Stimulated activated CD4-positive, alpha-beta T cell treated with anti-CD3 and anti-CD28 coated beads, Interleukin-1b, Interleukin-23, amount 100 ng/mL, for 4 hours (primary cell): ENCODE measurements at places on chromosomes 4 and X.

- no peak for DNase-seq
Measured at GRCh38 chr4:41609851-41610250, 71.9 kb downstream of the LIMCH1 start.

DNA sequence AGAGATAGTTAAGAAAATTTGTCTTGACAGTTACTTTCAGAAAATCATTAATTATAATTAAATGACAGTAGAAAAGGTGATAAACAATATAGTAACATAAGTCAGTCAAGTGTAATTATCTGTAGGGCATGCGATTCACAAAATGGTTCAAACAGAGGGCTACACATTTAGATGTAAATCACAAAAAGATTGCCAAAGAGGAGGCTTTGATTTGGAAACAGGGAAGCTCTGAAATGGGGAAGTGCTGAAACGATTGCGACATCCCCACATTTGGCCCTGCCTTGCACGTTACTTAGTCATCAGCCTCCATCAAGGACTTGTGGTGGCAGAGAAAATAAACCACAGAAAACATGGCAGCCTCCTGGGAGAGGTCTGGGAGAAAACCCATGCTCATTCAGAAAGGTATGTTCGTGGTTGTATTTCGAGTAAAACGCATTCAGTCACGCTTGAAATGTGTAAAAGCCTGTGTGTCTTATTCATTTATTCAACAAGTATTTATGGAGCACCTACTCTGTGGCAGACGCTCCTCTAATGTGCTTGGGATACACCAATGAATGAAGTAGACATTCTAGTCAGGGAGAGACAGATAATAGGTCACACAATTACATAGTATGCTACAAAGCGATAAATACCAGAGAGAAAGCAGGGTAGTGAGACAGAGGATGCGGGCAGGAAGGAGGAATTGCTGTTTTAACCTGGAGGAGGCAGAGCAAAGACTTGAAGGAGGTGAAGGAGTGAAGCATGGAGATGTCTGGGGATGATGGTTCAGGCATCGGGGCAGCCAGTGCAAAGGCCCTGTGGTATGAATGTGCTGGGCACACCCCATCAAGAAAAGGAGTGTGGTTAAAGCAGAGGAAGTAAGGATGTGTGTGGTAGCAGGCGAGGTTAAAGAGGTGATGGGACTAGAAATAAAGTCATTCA is 7.8 kb downstream of the RBM47 start:
- DNase-seq = no peak

DNA sequence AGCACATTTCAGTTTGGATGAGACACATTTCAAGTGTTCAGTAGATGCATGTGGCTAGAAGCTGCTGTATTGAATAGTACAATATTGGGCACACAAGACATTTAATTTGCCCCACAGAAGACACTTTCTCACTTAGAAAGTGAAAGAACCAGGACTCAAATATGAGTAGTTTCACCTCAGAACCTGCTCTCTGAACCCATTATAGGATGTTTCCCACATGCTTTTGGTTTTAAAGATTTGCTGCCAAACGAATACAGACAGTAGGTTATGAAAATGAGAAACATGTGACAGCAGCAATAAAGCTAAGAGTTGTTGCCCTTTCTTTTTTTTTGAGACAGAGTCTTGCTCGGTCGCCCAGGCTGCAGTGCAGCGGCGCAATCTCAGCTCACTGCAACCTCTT is 32.3 kb downstream of the C4orf54 start:
- DNase-seq = no peak

GRCh38 chrX:3990569-3990968 is 277.1 kb upstream of the PRKX start:
- no peak for DNase-seq

DNA sequence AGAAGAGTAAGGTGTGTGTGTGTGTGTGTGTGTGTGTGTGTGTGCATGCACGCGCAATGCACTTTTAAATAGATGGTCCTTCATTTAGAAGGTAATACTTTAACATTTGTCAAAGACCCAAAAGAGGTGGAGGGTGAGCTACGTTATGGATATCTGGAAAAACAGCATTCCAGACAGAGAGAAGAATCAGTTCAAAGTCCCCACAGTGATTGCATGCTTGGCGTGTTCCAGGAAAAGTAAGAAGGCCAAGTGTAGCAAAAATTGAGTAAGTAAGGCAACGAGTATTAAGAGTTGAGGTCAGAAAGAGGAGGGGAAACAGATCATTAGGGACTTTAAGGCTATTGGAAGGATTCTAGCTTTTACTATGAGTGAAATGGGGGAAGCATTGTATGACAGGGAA is 21.9 kb upstream of the GABRE start:
- no peak for DNase-seq

DNA sequence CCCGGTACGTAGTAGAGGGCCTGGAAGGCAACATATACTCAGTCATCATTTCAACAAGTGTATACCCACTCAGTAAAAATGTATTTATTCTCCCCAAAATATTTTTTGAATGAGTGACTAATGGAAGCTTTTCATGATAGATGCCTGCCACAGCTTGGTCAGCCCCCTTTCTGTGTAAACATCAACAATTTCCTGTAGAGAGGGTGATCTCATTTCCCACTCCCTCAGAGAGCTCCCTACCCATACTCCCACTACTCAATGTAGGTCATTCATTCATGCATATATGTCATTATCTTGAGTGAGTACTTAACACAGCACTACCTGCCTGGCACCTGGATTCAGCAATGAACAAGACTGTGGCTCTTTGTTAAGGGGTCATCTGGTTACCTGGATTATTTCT is 81.9 kb downstream of the STK32B start:
- DNase-seq = no peak

GRCh38 chr4:131430302-131430701 is 1718.8 kb upstream of the PCDH10 start:
- DNase-seq = no peak

GRCh38 chr4:36556984-36557383 is 275.6 kb downstream of the DTHD1 start:
- no peak for DNase-seq

- DNase-seq = no peak
Measured at GRCh38 chr4:188714907-188715306, 575.7 kb downstream of the TRIML1 start.

DNA sequence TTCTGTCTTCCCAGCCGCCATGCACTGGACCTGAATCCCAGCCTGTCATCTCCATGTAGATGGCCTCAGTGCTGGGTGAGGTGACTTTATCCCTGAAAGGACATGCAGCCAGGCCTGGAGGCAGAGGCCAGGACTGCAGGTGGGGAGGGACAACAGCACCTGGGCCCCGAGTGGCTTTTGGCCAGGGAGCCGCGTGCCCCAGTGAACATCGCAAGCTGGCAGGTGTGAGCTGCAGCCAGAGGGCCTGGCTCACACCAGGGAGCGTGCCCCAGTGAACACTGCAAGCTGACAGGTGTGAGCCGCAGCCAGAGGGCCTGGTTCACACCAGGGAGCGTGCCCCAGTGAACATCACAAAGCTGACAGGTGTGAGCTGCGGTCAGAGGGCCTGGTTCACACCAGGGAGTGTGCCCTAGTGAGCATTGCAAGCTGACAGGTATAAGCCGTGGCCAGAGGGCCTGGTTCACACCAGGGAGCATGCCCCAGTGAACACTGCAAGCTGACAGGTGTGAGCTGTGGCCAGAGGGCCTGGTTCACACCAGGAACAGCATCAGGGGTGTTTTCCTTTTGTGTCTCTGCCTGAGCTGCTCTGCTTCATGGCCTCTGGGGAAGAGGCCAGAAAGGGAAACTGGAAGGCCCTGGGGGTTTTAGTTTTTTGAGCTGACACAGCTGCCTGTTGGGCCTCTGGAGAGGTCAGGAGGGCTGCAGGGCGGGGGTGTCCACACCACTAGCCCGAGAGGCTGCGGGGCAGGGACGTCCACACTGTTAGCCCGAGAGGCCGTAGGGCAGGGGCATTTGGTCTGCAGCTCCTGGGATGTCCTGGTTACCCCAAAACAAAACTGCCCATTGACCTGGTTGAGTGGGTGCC is 22.7 kb upstream of the PSAPL1 start:
- no peak for DNase-seq

DNA sequence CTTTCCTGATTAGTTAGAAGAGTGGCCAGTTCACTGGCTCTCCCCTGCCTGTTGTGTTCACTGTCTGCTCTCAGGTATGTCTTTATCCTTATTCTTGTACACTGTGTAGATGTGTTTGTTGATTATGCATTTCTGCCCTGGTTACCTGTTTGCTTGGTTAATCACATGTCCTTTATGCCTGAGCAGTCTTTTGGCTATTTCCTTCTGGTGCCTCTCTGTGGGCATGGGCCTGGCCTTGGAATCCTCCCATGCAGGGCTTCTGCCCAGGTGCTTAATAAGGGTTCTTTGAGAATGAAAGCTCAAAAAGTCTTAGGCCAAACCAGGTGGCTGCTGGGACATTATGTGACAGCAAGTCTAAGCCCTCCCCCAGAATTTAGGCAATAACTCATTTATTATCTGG is 26.5 kb downstream of the OTUD6A start:
- no peak for DNase-seq

GRCh38 chrX:155949098-155949497 is 48.4 kb upstream of the IL9R start:
- no peak for DNase-seq

DNA sequence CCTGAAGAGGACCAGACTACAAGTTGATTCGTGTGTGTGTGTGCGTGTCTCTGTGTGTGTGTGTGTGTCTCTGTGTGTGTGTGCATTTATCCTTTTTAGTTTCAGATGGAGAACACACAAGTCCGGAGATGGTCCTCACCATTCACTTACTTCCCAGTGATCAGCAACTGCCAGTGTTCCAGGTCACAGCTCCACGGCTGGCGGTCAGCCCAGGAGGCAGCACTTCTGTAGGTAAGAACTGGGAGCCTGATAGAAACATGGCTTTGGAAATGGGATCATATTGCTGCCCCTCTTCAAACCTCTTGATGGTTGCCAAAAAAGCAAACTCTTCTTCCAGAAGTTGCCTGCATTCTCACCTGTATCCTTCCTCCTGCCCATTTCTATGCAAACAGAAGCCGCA is 122.6 kb upstream of the ANXA3 start:
- no peak for DNase-seq

DNA sequence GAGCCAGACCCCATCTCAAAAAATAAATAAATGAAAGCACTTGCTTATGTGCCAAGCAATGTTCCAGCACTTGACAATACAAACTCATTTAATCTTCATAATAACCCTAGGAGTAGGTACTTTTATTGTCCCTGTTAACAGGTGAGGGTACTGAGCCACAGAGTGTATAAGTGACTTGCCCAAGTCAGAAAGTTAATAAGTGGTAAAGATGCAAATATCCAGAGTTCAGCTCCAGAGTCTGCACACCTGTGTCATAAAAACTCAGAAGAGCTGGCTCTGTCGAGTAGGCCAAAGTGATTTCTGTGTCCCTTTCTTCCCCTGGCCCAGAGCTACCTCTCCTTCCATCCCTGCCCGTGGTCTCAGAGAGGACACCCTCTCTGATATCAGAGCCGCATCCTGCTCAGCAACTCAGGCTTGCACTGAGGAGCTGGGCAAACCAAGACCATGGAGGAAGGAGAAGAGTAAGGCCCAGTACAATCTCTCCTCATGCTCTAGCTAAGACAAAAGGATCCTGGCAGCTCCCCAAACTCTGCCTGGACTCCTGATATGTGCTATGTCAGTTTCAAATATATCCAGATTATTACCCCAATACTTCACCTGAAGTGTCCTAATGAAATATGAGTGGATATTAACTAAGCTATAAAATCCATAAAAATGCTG is 136.3 kb downstream of the HS6ST2 start:
- DNase-seq = no peak

DNA sequence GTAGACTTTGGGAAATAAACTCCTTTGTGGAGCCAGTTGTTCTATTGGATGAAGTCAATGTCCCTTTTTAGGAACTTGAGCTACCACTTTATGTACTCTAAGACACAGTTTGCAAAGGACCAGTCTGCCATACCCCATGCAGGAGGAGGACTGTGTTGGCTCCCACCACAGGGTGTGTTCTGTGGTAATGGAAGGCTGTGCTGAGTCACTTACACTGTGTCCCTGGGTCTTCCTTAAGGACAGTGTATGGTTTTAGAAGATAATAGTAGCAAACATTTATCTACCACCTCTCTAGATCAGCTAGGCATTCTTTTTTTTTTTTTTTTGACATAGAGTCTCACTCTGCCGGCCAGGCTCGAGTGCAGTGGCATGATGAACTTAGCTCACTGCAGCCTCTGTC is 184.0 kb upstream of the PGRMC2 start:
- no peak for DNase-seq

- no peak for DNase-seq
Measured at GRCh38 chr4:30122711-30123110, 597.5 kb upstream of the PCDH7 start.

DNA sequence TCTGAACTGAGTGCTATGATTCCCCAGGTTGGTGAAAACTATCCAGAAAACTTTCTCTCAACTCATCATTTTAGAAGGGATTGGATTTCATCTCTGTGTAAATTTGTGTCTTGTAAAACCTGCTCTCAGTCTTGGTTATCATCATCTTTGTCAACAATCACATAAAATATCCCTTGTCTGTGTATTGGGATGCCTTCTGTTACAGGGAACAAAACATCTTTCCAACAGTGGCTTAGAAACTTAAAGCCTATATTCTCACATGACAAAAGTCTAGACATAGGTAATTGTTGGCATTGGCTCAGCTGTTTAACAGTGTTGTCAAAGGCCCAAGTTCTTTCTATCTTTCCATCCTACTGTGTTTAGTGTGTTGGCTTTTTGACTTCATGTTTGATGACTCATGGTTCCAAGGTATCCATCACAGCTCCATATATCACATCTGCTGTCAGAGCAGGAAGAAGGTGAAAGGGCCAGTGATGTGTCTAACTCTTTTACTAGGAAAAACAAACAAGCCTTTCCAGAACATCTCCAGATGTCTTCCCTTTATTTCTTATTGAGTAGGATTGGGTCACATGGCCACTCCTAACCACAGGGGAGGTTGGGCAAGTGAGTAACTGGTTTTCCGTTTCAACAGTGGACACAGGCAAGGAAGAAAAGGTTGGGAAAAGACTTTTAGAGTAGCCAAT is 65.0 kb downstream of the PHEX start:
- no peak for DNase-seq

DNA sequence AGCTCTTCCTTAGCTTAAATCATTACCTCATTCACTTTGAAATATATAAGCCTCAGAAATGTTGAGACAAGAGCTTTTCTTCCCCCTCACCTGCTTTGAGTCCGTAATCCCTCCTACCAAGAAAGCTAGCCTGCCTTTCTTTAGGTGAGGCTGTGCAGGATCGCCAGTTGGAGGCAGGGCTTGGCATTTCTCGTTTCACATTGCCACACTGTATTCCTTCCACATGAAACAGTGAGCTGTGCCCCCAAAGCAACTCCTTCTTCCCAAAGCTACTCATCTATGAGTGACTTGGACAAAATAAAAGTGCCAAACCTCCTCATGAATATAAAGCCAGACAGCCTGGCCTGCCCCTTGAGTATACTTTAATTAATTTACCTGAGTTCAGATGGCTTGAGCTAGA is 86.8 kb downstream of the LIMCH1 start:
- no peak for DNase-seq

GRCh38 chr4:5979981-5980380 is 38.2 kb downstream of the C4orf50 start:
- DNase-seq = no peak
